ENCODE measurements at places on chromosomes 13 and 19. TPM values are rescaled to one million over a fixed set of nuclear protein-coding genes. Genes with fewer than 3 reads are reported as not detected.

VAV1 gene
- polyA plus RNA-seq, result not detected

FPR3 gene
- 0.05 TPM for polyA plus RNA-seq

MARK4 gene
- 9.8 TPM for polyA plus RNA-seq

USP12 gene
- polyA plus RNA-seq, result 5.0 TPM

SIGLEC12 gene
- not detected for polyA plus RNA-seq

ZNF442 gene
- polyA plus RNA-seq, result 0.43 TPM

EHD2 gene
- polyA plus RNA-seq, result 26.3 TPM

ZNF555 gene
- polyA plus RNA-seq, result 2.2 TPM

NANOS3 gene
- polyA plus RNA-seq, result 0.53 TPM

DNA sequence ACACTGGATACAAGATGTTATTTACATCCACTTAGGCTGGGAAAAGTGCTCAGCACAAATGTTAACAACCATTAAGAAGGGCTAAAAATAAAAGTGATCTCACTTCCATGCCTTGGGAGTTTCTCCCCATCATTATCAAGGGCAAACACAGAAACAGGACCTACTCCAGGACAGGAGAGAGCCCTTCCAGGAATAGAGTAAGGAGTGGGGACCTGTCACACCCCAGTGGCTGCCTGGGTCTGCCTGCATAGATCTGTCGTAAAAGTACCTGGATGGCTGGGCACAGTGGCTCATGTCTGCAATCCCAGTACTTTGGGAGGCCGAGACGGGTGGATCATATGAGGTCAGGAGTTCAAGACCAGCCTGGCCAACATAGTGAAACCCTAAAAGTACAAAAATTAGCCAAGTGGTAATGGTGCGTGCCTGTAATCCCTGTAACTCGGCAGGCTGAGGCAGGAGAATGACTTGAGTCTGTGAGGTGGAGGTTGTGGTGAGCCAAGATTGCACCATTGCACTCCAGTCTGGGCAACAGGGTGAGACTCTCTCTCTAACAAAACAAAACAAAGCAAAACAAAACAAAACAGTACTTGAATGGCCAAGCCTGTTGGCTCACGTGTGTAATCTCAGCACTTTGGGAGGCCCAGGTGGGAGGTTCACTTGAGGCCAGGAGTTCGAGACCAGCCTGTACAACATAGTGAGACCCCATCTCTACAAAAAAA lies 5.6 kb downstream of the ATP8A2 start:
- no peak overlapping the region for H3K27ac ChIP-seq
- H3K4me3 ChIP-seq, result no peak overlapping the region

DNA sequence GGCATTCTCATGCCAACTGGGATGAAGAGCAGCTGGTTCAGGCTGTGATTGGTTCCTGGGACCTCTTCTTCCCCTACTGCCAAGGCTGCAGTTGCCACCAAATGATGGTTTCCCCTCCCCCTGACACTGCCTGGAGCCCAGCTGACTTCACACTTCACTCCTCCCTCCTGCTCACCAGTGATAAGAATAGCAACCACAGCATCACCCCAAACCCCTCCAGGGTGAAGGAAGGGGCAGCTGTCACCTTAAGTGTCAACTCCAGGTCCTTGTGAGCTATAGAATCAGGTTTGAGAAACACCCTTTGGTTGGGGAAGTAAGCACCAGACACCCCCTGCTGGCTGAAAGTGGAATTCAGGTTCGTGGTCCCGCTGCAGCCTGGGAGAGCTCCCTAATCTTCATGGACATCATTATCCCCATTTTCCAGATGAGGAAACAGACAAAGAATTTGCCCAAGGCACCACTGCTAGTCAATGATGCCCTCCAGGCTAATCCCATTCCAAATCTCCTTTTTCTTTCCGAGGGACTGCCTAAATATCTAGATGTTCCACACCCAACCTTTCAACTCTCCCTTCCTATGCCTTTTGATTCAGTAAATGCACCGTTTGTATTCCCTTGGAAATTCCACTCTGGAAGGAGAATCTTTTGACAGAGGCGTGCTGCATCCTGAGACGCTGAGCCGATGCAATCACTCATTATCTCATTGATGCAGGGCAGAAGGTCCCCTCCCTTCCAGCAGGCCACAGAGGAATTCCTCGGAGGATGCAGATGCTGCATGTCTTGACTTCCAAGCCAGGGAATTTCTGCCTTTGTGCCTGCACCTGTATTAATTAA lies 50.6 kb upstream of the UQCRFS1 start:
- H3K27me3 ChIP-seq, result peaks cover 20% of the 10 kb centered on the region
- no peak overlapping the region for H3K27ac ChIP-seq
- DNase-seq, result peak; percentile 65
- no peaks in the 10 kb centered on the region for H3K36me3 ChIP-seq
- no peak overlapping the region for H3K4me3 ChIP-seq

GRCh38 chr13:66224663-66225062 lies 1005.5 kb downstream of the PCDH9 start:
- DNase-seq, result no peak
- no peak overlapping the region for H3K4me3 ChIP-seq
- H3K27me3 ChIP-seq, result no peaks in the 10 kb centered on the region
- no peaks in the 10 kb centered on the region for H3K4me1 ChIP-seq

GRCh38 chr13:105019073-105019472 lies 1516.4 kb downstream of the EFNB2 start:
- H3K4me1 ChIP-seq, result no peaks in the 10 kb centered on the region
- H3K27ac ChIP-seq, result no peak overlapping the region
- H3K36me3 ChIP-seq, result no peaks in the 10 kb centered on the region
- DNase-seq, result no peak

- DNase-seq, result no peak
- H3K4me1 ChIP-seq, result no peaks in the 10 kb centered on the region
- H3K4me3 ChIP-seq, result no peak overlapping the region
- no peak overlapping the region for H3K27ac ChIP-seq
- H3K36me3 ChIP-seq, result peaks cover 74% of the 10 kb centered on the region
- no peaks in the 10 kb centered on the region for H3K27me3 ChIP-seq
These were observed 23.8 kb downstream of the SAFB start for GRCh38 chr19:5646703-5647102.

DNA sequence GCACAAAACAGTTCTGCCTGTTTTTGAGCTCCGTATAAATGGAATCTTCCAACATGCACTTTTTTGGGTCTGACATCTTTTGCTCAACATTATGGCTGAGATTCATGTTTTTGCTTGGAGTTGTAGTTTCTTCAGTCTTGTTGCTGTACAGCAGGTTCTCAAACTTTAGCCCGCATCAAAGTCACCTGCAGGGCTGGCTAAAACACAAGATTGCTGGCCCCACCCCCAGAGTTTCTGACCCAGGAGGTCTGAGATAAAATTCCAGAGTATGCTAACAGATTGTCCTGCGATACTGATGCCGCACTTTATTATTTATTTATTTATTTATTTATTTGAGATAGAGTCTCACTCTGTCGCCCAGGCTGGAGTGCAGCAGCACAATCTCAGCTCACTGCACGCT lies 79.8 kb upstream of the WASF3 start:
- no peak for DNase-seq
- no peak overlapping the region for H3K27ac ChIP-seq
- no peaks in the 10 kb centered on the region for H3K4me1 ChIP-seq
- no peak overlapping the region for H3K4me3 ChIP-seq

GRCh38 chr13:109712124-109712722 lies 74.2 kb downstream of the IRS2 start:
- DNase-seq, result no peak
- H3K36me3 ChIP-seq, result no peaks in the 10 kb centered on the region
- H3K27me3 ChIP-seq, result no peaks in the 10 kb centered on the region
- no peak overlapping the region for H3K4me3 ChIP-seq
- H3K27ac ChIP-seq, result no peak overlapping the region

- no peak for DNase-seq
- H3K27me3 ChIP-seq, result no peaks in the 10 kb centered on the region
- peaks cover 6% of the 10 kb centered on the region for H3K36me3 ChIP-seq
- H3K4me3 ChIP-seq, result peak overlapping the region; percentile 67
- peak overlapping the region; percentile 77 for H3K27ac ChIP-seq
- peaks cover 7% of the 10 kb centered on the region for H3K4me1 ChIP-seq
These were observed 1.9 kb downstream of the LDLR start for GRCh38 chr19:11090997-11091702.

DNA sequence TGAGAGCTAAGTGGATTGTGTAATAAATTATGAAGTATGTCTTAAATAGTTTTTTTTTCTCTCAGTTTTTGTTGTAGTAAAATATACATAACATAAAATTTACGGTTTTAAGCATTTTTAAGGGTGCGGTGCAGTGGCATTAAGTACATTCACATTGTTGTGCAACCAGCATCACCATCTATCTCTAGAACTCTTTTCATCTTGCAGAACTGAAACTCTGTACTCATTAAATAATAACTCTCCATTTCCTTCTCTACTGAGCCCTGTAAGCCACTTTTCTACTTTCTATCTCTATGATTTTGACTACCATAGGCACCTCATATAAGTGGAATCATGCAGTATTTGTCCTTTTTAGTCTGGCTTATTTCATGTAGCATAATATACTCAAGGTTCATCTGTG lies 87.1 kb downstream of the GJA3 start:
- no peak for DNase-seq
- H3K36me3 ChIP-seq, result peaks cover 81% of the 10 kb centered on the region
- H3K4me3 ChIP-seq, result no peak overlapping the region
- no peaks in the 10 kb centered on the region for H3K27me3 ChIP-seq
- no peaks in the 10 kb centered on the region for H3K4me1 ChIP-seq
